ENCODE measurements at places on chromosomes 4 and X. TPM values are rescaled to one million over a fixed set of nuclear protein-coding genes. Genes with fewer than 3 reads are reported as not detected.

DNA sequence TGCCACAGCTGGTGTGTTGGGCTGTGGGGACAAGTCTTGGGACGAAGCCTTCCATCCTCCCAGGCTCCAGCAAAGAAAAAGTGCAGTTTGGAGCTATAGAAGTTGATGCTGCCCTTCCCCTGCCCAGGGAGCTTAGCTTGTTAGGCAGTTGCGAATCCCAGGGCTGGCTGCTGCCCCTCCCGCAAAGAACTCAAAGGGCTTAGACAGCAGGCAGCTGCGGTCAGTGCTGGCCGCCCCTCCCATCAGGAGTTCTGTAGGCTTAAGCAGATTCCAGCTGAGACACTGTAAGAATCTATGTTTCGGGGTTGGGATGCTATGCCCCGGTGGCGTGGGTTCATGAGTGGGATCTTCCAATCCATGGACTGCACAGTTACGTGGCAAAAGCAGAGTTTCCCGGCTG, 956.7 kb downstream of the GLUD2 start:
- H3K36me3 ChIP-seq, result no peaks in the 10 kb centered on the region
- no peak overlapping the region for H3K27ac ChIP-seq
- no peak for DNase-seq
- H3K4me1 ChIP-seq, result no peaks in the 10 kb centered on the region
- H3K4me3 ChIP-seq, result no peak overlapping the region

DNA sequence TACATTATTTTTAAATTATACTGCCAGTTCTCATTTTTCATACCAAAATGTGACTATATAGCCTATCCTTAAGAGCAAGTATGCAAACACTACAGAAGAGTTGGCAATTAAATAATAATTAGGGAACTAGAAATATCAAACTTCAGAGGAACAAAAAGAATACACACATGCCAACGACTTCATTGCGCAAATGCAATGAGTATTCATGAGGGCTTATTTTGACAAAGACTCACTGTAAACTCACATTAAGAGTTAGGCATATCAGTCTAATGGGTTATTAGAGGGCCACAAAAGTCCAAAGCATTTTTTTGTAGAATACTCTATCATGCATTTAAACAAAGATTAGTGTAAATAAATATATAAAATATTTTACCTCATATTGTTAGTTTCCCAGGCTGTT, 31.6 kb downstream of the SLC10A7 start:
- no peak for DNase-seq
- H3K4me1 ChIP-seq, result no peaks in the 10 kb centered on the region
- H3K27me3 ChIP-seq, result no peaks in the 10 kb centered on the region
- no peak overlapping the region for H3K27ac ChIP-seq
- peaks cover 5% of the 10 kb centered on the region for H3K36me3 ChIP-seq

The AFP gene
- not detected for total RNA-seq

- no peaks in the 10 kb centered on the region for H3K4me1 ChIP-seq
- H3K27me3 ChIP-seq, result no peaks in the 10 kb centered on the region
- no peaks in the 10 kb centered on the region for H3K36me3 ChIP-seq
- no peak overlapping the region for H3K4me3 ChIP-seq
- no peak for DNase-seq
Measured at GRCh38 chr4:124234771-124235170, 477.8 kb downstream of the ANKRD50 start.

The GABRG1 gene
- not detected for total RNA-seq

GRCh38 chrX:7635604-7636003, 207.4 kb upstream of the VCX start:
- no peaks in the 10 kb centered on the region for H3K27me3 ChIP-seq
- no peaks in the 10 kb centered on the region for H3K36me3 ChIP-seq
- H3K4me3 ChIP-seq, result no peak overlapping the region
- DNase-seq, result no peak

GRCh38 chrX:103927030-103927429, 35.4 kb upstream of the TMSB15B start:
- H3K36me3 ChIP-seq, result no peaks in the 10 kb centered on the region

The ATP8A1 gene
- 19.2 TPM for total RNA-seq

- DNase-seq, result no peak
- H3K4me1 ChIP-seq, result no peaks in the 10 kb centered on the region
- H3K27ac ChIP-seq, result no peak overlapping the region
- H3K36me3 ChIP-seq, result no peaks in the 10 kb centered on the region
Measured at GRCh38 chrX:147550217-147550616, 361.5 kb upstream of the FMR1 start.

The TMSB15C gene
- 0.27 TPM for total RNA-seq

DNA sequence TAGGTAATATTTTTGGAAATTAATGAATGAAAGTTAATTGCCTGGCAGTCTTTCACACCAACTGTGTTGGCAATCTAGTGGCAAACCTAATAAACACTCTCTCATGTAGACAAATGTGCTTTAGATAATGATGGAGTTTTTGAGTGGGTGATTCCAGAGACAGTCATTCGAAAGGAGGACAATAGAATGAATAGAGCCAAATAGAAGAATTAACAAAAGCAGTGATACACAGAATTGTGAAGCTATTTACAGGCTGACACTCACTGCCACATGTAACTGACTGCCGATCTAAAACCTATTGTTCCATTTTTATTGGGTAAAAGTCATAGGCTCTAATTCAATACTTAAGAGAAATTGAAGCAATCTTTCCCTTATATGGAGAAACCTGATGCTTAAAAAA, 338.5 kb downstream of the PCDH7 start:
- no peaks in the 10 kb centered on the region for H3K27me3 ChIP-seq
- no peak for DNase-seq
- H3K36me3 ChIP-seq, result no peaks in the 10 kb centered on the region
- no peak overlapping the region for H3K4me3 ChIP-seq
- peaks cover 4% of the 10 kb centered on the region for H3K4me1 ChIP-seq

- no peak overlapping the region for H3K4me3 ChIP-seq
- H3K27ac ChIP-seq, result no peak overlapping the region
- peaks cover 26% of the 10 kb centered on the region for H3K4me1 ChIP-seq
- H3K36me3 ChIP-seq, result no peaks in the 10 kb centered on the region
- no peaks in the 10 kb centered on the region for H3K27me3 ChIP-seq
Measured at GRCh38 chrX:72393836-72394517, 88.3 kb upstream of the CITED1 start.

DNA sequence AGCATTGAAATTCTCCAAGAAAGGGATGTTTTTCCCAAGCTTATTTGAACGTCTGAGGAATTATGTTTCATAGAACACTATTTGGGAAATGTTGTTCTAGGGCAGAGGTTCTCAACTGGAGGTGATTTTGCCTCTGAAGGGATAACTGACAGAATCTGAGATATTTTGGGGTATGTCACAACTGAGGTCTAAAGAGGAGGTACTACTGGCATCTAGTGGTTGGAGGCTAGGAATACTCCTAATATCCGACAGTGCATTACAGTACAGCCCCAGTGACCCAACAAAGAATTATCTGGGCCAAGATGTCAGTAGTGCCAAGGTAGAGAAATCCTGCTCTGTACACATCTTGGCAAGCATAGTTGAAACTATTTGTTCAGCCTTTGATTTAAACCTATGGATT, 6.4 kb downstream of the HSPA4L start:
- peaks cover 10% of the 10 kb centered on the region for H3K4me1 ChIP-seq
- no peak overlapping the region for H3K27ac ChIP-seq
- H3K4me3 ChIP-seq, result no peak overlapping the region

GRCh38 chr4:164771088-164771487, 17.2 kb downstream of the SMIM31 start:
- H3K27ac ChIP-seq, result no peak overlapping the region
- no peaks in the 10 kb centered on the region for H3K36me3 ChIP-seq
- no peak overlapping the region for H3K4me3 ChIP-seq
- H3K27me3 ChIP-seq, result peaks cover 25% of the 10 kb centered on the region

Data from left ventricle myocardium inferior (tissue), 1 donor.